Activated T-helper 1 cell treated with anti-CD3 and anti-CD28 coated beads, Interleukin-2, amount 50 U/mL, for 16 hours (primary cell): ENCODE measurements at places on chromosomes 5 and 9.
A peak's percentile ranks its signal among the peaks of the same experiment; 100 is the strongest.

DNA sequence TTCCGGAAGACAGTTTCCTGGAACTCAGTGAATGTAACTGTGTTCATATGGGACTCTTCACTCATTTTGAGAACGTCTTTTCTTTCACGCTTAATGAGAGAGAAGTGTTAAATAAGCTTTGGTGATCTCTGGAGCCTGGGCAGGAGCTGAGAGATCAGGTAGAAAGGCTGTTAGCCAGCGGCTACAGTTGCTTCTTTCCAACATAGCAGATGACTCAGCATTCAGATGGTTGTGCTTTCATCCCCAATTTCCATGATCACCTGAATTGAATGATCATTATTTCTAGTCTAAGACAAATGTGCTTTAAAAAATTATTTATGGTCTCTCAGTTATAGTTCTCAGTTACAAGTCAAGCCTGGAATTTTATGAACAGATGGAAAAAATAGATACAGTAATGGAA is 234.5 kb downstream of the ADAMTSL1 start:
- no peak for DNase-seq

DNA sequence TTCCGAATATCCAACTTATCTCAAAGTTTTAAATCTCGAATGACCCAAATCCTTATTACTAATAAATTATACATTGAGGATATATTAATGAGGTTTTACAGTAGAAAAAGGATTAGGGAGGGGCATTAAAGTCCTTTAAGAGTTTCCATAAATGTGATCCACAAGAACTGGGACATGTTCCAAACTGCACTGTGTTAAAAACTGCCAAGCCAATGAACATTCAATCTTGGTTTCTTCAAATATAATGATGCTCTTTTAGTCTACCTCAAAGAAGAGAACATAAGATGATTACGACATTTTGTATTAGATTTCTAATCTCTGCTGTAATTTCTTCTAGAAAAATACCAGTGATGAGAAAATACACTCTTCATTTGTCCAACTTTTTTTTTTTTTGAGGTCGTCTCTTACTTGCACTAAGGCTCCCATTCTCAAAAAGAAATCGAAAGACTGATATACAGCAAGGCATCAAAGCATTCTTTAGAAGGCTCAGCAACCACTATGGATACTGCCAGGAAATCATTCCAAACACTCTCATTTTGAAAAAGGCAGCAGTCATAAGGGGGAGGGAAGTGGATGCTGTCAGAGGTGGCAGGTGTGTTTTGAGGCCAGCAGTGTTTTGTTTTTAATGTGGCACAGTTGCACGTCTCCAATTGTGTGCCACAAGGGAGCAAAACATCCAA is 1.7 kb downstream of the PTAR1 start:
- no peak for DNase-seq

DNA sequence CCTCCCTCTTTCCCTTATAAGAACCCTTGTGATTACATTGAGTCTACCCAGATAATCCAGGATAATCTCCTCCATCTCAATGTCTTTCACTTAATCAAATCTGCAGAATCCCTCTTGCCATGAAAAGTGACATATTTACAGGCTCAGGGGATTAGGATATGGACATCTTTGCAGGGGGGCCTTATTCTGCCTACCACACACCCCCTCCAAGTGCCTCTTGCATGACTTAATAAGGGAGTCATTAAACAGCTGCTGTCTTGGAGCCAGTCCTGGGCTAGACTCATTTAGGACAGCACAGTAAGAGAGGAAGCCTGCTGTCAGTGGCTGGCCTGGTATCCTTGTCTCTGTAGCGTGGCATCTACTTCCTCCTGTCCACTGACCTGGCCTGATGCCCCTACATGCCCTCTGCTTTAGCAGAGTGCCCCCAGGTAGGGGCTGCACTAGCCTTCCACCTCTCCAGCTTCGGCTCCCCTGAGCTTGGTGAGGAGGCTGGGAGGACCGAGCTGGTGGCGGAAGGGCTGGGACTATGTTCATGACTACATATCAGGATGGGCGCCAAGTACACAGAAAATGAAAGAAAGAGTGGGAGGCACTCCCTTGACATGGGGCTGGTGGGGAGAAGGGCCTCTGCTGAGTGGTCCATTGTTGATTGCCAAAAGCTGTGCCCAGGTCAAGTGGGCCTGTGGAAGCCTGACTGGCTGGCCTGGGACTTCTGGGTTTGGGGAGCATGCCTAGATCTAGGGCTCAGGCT is 17.2 kb downstream of the ENHO start:
- no peak for DNase-seq

GRCh38 chr9:109653470-109653869 is 126.5 kb upstream of the PALM2AKAP2 start:
- DNase-seq = no peak

DNA sequence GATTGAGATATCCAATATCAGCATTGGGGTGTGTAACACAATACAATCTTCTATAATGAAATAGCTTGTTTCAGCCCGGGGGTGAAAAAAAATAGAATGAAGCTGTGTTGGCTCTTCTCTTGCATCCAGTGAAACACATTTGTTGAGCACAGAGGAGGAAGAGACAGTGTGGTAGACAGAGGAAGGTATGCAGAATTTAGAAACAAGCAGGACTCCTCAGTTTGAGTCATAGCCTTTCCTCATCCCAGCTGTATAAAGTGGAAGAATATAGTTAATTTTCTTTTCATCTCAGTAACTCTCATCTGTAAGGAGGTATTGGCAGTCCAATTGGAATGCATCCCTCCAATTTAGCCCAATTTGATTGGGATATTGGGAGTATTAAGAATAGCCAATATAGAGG is 302.2 kb upstream of the VLDLR start:
- no peak for DNase-seq

- no peak for DNase-seq
Observed at GRCh38 chr5:157389103-157389502, 70.9 kb upstream of the NIPAL4 start.

DNA sequence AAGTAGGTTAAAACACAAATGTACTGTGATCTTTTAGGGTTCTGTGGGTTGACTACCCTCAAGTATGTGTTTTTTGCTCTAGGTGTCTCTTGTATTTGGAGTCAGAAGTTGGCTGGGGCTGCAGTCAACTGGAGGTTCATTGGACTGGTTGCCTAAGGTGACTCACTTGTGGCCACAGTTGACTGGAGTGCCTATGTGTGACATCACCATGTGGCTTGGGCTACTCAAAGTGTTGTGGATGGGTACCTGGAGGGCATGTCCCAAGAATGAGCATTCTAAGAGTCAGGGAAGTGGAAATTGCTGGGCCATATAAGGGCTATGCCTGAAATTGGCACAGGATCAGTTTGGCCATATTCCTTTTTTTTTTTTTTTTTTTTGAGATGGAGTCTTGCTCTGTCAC is 27.4 kb downstream of the SNX30 start:
- no peak for DNase-seq

GRCh38 chr9:87824216-87824875 is 58.3 kb upstream of the SPATA31E1 start:
- DNase-seq = no peak

DNA sequence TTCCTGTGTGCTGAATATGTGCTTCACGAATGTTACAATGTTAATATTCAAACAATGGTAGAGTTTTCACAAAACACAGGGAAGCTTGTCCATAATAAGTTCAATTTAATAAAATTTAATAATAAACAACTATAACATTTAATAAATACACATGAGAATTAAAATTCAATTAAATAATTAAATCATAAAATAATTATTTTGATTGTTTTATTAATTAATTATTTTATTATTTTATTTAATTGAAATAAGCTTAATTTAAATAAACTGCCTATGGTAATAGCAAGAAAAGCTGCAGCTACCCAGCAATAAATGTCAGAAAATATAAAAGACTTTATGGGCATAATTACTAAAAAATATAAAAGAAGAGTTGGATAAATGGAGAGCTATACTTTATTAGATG is 149.0 kb upstream of the NFIB start:
- no peak for DNase-seq

- peak; percentile 43 for DNase-seq
Observed at GRCh38 chr5:142472306-142472951, 147.6 kb upstream of the SPRY4 start.

GRCh38 chr5:116440457-116441001 is 134.1 kb downstream of the SEMA6A start:
- DNase-seq = no peak

GRCh38 chr5:125612181-125612721 is 811.0 kb upstream of the GRAMD2B start:
- no peak for DNase-seq

DNA sequence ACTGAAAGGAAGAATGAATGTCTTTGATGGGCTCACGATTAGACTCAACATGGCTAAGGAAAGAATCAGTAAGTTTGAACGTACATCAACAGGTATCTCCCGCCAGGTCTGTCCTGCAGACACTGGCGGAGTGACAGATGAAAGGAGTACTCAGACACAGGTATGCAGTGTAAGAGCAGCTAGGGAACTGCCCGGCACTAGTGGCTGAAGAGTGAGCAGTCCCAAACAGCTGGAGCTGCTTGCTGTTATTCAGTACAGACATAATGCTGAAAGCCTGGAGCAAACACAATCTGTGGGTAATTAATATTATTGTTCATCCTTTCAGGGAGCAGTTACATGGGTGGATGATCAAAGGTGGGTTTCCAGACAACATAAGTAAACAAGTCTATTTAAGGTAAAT is 835.5 kb downstream of the TLE4 start:
- no peak for DNase-seq

- DNase-seq = no peak
Observed at GRCh38 chr5:96994493-96994892, 58.6 kb downstream of the LNPEP start.

DNA sequence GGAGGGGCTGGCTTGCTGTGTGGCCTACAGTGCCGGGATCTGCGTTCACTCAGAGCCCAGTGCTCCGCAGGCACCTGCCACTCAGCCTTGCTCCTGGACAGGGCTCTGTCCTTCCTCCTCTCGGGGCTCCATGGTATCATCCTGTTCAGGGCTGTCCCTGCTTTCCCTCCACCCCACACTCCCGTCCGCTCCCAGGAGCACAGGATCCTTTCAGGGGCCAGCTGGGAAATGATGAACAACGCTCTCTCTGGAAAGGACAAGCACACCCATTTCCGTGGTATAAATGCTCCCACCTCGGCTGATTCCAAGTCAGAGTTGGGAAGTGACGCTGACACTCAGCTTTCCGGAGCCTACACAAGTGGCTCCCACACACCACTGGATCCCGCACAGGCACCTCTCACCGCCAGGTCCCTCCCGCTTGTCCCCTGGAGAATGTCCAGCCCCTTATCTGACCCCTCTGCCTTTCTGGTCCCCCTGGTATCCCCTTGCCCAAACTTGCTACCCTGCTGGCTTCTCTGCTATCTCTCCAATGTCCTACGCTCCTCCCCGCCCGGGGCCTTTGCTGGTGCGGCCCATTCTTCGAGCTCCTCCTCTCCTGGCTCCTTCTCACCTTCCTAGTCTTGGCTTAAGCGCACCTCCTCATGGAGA is 21.3 kb downstream of the HMCN2 start:
- DNase-seq = no peak

GRCh38 chr5:169521366-169521983 is 62.1 kb upstream of the SPDL1 start:
- no peak for DNase-seq

DNA sequence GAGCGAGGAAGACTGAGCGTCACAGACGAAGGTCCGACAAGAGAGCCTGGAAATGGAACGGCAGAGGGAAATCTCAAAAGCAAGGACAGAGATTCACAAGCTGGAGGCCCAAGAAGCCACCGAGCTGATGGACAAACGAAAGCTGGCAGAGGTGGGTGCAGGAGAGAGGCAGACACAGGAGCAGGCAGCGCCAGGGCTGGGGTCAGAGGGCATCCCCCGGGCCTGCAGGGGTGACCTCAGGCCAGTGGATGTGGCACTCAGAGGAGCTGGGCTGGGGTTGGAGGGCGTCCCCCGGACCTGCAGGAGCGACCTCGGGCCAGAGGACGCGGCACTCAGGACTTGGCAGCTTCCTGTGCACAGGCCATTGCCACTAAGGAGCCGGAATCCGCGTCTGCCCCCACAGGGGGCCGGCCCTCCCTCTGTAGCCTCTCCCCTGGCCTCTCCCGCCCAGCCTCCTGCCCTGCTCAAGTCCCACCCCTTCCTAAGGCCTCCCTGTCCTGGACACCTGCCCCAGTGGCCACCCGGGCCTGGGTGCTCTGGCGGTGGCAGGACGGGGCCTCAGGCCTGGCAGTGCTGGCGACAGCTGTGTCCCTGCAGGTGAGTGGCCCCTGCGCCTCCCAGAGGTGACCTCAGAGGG is 40.4 kb downstream of the EXD3 start:
- no peak for DNase-seq

DNA sequence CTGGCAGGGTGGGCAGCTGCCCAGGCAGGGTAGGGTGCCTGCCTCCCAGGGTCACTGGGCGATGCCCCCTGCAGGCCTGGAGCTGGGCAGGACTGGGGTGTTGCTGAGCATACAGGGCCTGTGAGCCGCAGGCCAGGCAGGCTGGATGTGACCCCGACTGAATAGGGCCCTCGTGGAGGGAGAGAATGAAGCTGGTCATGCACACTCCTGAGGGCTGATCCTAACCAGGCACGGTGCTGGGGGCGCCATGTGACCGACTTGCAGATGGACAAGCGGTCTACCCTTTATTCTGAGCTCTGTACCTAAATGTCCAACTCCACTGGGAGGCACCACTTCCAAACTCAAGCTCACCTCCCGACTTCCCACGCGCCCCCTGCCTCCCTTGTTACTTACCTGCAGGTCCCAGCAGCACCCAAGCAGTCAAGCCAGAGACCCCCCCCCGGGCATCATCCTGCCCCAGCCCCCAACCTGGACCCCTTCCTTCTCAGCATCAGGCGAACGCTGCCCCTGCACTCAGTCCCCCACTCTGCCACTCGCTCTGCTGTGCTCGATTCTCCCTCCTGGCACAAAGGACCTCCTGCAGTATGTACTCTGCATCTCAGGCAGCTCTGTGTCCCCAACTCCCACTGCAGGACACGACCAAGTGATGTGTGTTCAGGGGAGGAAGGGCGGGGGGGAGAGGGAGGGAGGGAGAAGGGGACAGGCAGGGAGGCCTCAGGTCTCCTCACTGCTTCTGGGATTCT is 76.8 kb upstream of the PHYKPL start:
- DNase-seq = no peak

- no peak for DNase-seq
Observed at GRCh38 chr9:98157372-98157771, 35.1 kb downstream of the CORO2A start.

GRCh38 chr9:113446323-113446740 is 17.2 kb upstream of the RGS3 start:
- DNase-seq = no peak

DNA sequence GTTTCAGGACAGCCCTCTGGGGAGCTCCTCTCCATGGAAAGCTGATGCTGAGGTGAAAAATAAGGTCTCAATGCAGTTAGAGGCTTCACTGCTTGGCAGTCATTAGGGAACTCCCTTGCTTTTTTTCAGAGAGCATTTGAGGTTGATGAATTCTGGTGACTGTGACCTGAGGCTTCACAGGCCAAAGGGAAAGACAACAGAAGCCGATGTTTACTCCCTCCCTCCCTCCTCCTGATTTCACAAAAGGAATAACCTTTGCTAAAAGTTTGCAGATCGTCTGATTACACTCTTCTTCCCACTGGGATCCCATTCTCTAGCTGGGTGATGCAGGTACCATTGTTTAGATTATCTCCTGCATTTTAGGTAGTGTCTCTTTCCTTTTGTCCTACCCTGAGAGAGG is 329.4 kb downstream of the KIF4B start:
- DNase-seq = no peak
